Esophagus muscularis mucosa (tissue), 4 donors: ENCODE measurements at places on chromosomes 3 and 15. TPM values are rescaled to one million over a fixed set of nuclear protein-coding genes. Genes with fewer than 3 reads are reported as not detected.

DNA sequence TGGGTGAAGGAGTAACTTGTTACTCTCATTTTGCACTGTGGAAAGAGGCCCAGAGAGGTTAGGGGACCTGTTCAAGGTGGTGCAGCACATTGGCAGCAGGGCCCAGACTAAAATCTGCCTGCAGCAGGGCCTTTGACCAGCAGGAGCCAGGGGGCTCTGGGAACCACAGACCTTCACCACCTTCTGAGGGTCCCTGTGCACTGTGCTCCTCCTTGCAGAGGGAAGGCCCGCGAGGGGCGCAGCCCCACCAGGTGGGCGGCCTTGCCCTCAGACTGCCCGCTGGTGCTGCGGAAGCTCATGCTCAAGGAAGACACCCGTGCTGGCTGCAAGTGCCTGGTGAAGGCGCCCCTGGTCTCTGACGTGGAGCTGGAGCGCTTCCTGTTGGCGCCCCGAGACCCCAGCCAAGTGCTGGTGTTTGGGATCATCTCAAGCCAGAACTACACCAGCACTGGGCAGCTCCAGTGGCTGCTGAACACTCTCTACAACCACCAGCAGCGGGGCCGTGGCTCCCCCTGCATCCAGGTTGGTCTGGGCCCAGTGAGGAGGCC, 61.5 kb upstream of the FGD5 start:
- peak; percentile 89 for DNase-seq

Gene FNDC3B
- 66.3 TPM for total RNA-seq

Gene PPARG
- total RNA-seq = 9.5 TPM

Gene RBP2
- not detected for total RNA-seq

DNA sequence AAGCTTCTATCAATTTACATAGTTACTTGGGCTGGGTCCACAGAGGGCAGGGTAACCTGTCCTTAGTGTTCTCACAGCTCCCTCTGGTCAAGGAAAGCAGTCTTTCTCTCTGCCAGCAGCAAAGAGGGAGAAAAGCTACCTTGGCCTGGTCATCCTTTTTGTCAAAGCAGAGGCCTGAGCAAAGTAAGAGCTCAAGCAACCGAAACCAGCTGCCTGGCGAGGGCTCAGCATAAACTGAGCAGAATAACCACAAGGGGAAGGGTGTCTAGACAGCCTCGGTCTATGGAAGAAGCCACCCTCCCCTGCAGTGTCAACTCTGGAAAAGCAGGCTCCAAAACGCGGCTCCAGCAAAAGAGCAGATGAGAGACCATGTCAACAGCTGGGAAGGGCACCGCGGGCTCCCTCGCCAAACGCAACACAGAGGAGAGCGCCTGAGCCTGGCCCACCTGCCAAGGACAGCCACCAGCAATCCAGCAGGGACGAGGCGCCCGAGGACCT, 17.4 kb downstream of the LRIG1 start:
- DNase-seq = no peak

- DNase-seq = no peak
Observed at GRCh38 chr3:118488732-118489131, 545.9 kb downstream of the IGSF11 start.
